DMS153 (cell line): ENCODE measurements at places on chromosomes 4 and X.

GRCh38 chr4:111937368-111937767 lies 207.9 kb upstream of the FAM241A start:
- DNase-seq = peak; percentile 53

DNA sequence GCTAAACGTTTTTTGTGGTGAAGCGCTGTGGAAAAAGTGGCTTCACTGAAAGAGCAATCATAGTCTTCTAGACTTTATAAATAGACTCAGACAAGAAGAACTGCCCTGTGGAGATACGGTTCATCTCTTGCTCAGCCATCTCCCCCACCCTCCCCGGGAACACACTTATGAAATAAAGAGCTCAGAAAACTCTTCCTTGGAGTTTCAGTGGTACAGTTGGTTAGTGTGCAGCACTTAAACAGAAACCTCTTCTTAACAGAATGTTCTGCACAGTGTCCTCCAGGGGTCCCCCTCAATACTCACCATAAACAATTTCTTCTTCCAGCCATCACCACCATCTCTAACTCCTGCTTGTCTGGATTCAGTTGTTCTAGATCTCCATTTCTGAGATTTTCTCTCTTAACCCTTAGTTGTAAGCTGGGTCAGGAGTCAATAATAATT lies 313.0 kb downstream of the ARHGAP10 start:
- DNase-seq = no peak

DNA sequence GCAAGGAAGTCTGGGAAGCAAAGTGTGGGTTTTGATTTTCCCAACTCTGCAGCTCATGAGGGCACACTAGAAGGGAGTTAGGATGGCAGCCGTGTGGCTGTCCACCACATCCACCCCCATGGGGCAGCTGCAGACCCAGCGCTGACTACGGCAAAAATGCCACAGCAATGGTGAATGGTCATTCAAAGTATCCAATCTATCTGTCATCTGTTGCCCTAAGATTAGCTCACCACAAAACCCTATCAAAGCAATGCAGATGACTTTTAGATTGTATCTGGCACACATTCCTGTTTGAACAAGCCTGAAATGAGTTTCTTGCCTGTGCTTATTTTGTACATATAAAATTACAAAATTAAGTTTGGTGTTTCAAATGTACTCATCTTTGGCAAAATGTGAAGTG lies 29.7 kb upstream of the HPSE start:
- no peak for DNase-seq

DNA sequence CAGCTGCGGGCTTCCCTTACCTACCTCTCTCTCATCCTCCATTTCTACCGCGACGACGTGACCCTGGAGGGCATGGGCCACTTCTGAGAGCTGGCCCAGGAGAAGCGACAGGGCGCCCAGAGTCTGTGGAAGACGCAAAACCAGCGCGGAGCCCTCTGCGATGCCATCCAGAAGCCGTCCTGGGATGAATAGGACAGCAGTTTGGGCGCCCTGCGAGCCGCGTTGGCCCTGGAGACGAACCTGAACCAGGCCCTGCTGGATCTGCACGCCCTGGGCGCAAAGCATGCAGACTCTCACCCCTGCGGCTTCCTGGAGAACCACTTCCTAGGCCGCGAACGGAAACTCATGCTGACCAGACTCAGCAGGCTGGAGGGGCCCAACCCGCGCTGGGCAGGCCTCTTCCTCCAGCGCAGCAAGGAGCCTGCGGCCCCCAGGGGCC lies 52.7 kb upstream of the TMPRSS11F start:
- no peak for DNase-seq

GRCh38 chr4:178595500-178596138 lies 1153.4 kb upstream of the AGA start:
- DNase-seq = no peak

- DNase-seq = no peak
These were observed 35.5 kb downstream of the TET2 start for GRCh38 chr4:105182211-105182610.

GRCh38 chr4:40749717-40750460 lies at the start of gene NSUN7:
NSUN7 (plus strand) TSS chr4:40749955; CDS start chr4:40750694, 739 bp downstream.
- DNase-seq = peak; percentile 64

- no peak for DNase-seq
These were observed 3.0 kb downstream of the PCGF3 start for GRCh38 chr4:708631-708933.

DNA sequence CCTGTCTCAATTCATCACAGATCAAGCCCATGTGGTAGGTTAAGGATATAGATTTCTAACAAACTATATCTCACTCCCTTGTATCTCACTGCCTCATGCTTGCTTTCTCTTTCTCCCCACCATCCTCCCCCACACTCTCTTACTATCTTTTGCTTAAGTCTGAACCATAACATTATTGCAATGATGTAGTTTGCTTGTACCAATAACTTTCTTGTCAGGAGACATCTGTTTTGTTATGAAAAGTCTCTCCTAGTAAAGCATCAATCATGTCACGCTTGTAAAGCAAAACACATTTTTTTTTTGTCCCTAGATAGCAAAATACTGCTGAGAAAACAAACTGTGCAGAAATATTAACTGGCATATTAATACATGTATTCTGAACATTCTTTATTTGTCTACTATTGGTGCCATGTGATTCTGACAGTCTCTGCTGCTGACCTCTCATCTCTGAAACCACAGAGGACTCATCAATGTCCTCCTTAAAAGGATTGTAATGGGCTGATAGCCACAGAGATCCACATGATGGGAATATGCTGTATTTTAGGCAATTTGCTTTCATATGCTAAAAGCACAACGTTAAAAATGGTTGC lies 217.5 kb downstream of the VEGFC start:
- no peak for DNase-seq

GRCh38 chr4:182874304-182874751 lies 42.9 kb downstream of the DCTD start:
- DNase-seq = no peak

- no peak for DNase-seq
These were observed 22.1 kb downstream of the GRIA3 start for GRCh38 chrX:123206176-123206575.

- DNase-seq = no peak
These were observed 186.4 kb downstream of the AFAP1 start for GRCh38 chr4:7753271-7753670.

DNA sequence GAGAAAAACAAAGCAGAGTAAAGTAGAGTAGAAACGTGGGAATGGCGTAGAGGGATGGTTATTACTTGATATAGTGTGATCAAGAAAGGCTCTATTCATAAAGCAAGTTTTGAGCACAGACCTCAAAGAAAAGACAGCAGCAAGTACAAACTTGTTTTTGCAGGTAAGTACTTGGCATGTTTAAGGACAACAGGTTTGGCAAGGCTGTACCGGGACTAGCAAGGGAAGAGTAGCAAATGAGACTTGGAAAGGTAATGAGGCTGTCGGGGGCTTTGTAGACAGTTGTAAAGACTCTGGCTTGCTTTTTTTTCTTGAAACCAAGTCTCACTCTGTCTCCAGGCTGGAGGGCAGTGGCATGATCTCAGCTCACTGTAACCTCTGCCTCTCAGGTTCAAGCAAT lies 40.9 kb downstream of the NEK1 start:
- no peak for DNase-seq

DNA sequence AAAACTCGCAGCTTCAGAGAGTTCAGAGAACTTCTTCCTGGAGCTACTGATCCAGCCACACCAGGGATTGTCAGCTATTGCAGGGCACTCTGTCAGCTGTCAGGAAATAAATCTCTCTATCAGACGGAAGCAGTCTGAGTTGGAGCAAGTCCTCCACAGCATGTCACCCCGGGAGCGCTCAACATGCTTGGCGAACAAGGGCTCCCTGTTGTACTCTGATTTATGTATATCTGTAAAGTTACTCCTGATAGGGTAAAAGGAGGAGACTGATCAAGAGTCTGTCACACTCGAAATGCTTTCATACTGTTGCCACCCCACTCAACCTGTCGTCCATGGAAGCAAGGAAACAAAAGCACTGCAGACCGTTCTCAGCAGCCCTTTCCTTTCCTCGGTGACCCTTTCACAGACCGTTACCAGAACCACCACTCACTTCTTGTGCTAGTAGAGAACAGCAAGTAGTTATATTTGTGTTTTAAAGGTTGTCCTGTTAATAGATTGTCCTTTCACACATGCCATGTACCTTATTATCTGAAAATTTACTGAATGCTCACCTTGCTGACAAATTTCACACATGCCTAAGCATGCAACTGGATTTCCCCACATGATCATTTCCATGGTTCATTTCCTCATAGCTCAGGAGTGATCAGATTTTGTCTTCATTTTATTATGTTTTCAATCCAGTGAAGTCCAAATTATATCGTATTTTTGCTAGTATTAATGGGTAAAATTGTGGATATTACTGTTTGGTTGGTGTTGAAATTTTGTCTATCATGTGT lies 2108.9 kb upstream of the TENM3 start:
- peak; percentile 25 for DNase-seq

GRCh38 chr4:113635739-113636437 lies 125.7 kb downstream of the CAMK2D start:
- no peak for DNase-seq

DNA sequence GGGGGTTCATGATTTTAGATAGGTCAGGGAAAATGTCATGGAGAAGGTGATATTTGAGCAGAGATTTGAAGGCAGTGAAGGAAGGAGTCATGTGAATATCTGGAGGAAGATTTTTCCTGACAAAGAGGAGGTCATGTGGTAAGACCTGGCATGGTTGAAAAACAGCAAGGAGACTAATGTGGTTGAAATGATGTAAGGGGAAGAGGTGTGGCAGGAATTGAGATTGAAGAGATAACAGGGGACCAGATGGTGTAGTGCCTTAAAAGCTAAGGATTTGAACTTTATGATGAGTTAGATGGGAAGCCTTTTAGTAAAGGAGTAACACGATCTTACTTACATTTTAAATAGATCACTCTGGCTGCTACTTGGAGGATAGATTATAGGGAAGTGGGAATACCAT lies 210.9 kb downstream of the RTL9 start:
- DNase-seq = no peak

GRCh38 chrX:114626323-114626722 lies 42.4 kb downstream of the HTR2C start:
- DNase-seq = no peak
